DND-41 (cell line): ENCODE measurements at places on chromosomes 4 and X.

DNA sequence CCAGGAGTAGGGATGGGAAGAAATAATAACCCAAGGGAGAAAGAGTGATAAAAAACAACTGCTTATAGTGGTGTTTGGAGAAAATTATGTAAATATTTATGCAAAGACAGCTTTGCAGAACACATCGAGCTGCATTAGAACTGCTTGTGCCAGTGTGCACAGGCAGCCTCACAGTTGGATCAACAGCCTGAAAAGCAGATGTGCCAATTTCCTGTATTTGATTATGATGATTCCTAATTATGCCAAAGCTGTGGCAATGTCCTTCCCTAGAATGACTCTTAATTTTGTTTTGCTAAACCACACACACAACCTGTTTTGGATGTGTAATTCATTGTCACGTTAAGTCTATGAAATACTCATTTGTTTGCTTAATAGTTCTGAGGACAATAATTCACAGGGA is 30.6 kb upstream of the ANTXR2 start:
- no peak for DNase-seq

DNA sequence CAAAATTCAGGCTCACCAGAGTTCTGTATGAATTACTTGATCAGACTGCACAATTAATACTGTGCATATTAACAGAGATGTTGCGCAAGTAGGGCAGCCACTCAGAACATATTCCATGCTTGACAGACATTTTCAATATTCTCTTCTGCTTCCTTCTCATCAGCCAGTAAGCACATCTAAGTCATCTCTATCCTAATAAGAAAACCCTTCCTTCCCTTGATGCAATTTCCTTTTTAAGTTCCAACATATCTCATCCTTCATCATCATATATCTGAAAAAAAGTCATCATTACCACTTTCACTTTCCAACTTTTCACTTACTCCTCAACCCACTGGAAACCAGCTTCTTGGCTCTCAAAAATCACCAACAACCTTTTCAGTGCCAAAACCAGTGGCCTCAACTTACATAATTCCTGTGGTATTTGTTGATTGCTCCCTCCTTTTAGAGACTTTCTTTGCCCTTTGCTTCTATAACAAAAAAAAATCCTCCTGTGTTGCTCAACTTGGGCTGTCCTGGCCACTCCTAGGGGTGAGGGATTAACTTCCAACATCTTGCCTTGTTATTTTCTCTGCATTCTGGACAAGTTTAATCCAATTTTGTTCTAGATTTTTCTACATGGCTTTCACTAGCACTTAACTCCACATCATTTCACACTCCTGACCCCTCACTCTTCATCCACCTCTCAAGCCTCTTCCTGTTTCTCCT is 14.1 kb downstream of the MBNL3 start:
- no peak for DNase-seq

GRCh38 chr4:103719830-103720207 is at the start of gene TACR3:
Gene TACR3 (minus strand): TSS chr4:103719985. CDS start chr4:103719675, 310 bp downstream.
- no peak for DNase-seq

DNA sequence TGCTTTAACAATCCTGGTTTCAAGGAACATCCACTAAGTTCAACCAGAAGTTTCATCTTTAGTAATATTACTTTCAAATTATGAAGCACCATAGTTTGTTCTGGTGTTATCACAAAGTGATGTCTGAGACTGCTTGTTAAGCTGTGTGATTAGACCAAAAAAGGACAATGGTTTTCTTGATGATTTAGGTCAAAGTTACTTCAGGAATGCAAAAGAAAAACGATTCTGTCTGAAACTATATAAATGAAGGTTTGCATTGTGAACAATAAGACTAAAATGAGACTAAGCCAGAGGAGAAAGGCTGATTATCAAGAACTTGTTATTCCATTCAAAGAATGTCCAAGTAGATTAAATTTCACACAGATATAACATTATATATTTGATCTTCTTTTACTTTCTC is 122.4 kb upstream of the ETNPPL start:
- no peak for DNase-seq

DNA sequence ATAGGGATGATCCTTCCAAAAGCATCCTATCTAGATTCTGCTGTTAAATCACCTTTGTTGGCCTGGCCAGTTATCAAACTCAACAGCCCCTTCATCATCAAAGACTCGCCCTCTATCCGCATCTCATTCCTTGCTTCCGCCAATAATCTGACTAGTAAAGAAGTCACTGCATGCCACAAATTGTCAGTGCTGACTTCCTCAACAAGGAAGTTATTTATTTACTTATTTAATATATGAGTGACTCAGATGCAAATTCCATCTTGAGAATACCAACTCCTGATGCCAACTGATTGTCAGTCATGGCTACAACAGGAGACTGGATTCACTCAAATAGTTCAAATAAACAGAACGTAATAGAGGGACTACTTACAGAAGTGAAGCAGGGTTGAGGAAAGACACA is 283.8 kb downstream of the TRIML1 start:
- DNase-seq: no peak

- no peak for DNase-seq
Measured at GRCh38 chr4:17033768-17034181, 135.3 kb upstream of the LDB2 start.
